ENCODE measurements at places on chromosomes 1 and 21. TPM values are rescaled to one million over a fixed set of nuclear protein-coding genes. Genes with fewer than 3 reads are reported as not detected.

The SLC35F3 gene
- total RNA-seq = not detected

GRCh38 chr21:37765221-37765900 is 150.9 kb downstream of the KCNJ6 start:
- H3K27ac ChIP-seq = no peak overlapping the region
- no peaks in the 10 kb centered on the region for H3K36me3 ChIP-seq
- H3K4me1 ChIP-seq = no peaks in the 10 kb centered on the region

- H3K27me3 ChIP-seq = no peaks in the 10 kb centered on the region
- no peaks in the 10 kb centered on the region for H3K4me1 ChIP-seq
- H3K36me3 ChIP-seq = no peaks in the 10 kb centered on the region
Measured at GRCh38 chr1:66197785-66198184, 336.2 kb upstream of the SGIP1 start.

DNA sequence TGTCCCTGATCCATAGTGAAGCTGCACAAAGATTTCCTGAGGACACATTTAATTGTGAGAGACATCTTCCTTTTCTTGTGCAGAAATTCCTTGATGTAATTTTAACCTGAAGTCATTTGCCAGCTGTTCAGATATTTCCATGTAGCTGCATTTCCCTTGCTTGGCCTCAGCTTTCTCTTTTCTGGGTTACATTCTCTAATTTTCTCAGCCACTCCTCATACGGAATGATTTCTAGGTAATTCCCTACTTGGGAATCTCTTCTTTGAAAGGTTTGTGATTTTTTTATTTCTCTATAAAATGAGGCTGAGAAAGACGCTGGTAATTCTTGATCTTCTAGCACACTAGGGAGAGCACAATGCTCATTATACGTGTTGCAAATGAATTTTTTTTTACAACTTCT is 199.0 kb downstream of the PCP4 start:
- no peaks in the 10 kb centered on the region for H3K27me3 ChIP-seq
- H3K27ac ChIP-seq = no peak overlapping the region
- no peaks in the 10 kb centered on the region for H3K36me3 ChIP-seq

- no peak for DNase-seq
- H3K27ac ChIP-seq = no peak overlapping the region
- H3K4me3 ChIP-seq = no peak overlapping the region
Measured at GRCh38 chr1:37861151-37861550, 1.8 kb upstream of the MTF1 start.

GRCh38 chr1:225945564-225945963 is 4.5 kb upstream of the LEFTY2 start:
- H3K4me1 ChIP-seq = peaks cover 12% of the 10 kb centered on the region
- no peak for DNase-seq
- H3K36me3 ChIP-seq = no peaks in the 10 kb centered on the region
- no peaks in the 10 kb centered on the region for H3K27me3 ChIP-seq
- H3K27ac ChIP-seq = no peak overlapping the region
- no peak overlapping the region for H3K4me3 ChIP-seq

DNA sequence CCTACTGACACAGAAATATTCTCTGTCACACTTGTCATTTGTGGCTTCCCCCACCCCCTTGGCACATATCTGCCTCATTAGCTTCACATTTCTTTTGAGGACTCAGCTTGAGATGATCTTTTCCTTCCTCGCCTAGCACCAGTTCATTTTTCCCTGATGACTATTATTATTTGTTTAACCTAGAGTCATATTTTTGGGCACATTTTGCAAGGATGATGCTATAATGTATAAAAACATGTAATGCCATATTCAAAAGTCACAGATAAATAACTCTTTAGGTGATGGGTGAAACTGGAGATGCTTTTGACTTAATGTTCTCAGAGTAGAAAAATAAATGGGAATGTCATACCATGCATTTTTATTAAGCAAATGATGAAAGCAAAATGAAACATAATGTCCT is 202.7 kb downstream of the BACH1 start:
- H3K36me3 ChIP-seq = no peaks in the 10 kb centered on the region
- H3K27me3 ChIP-seq = no peaks in the 10 kb centered on the region
- no peak for DNase-seq
- H3K4me1 ChIP-seq = no peaks in the 10 kb centered on the region

All from heart right ventricle (tissue), 16 donors.